Activated CD8-positive, alpha-beta memory T cell treated with anti-CD3 and anti-CD28 coated beads, Interleukin-2, amount 10 ng/mL, durations not matched to agents 7 days and 5 days (primary cell): ENCODE measurements at places on chromosomes 3 and 15. TPM values are rescaled to one million over a fixed set of nuclear protein-coding genes. Genes with fewer than 3 reads are reported as not detected.

Gene PLA2G4E
- not detected for total RNA-seq

Gene SLC7A14
- total RNA-seq = not detected

Gene ITPKA
- total RNA-seq = not detected

Gene REC114
- not detected for total RNA-seq

Gene GOLGA6A
- total RNA-seq = not detected

Gene GPR27
- 2.3 TPM for total RNA-seq

Gene SI
- not detected for total RNA-seq

Gene SEMA3G
- total RNA-seq = 0.28 TPM

Gene SLC28A2
- total RNA-seq = not detected

Gene ZBTB47
- 0.41 TPM for total RNA-seq

Gene CACNA2D3
- not detected for total RNA-seq

Gene PLSCR5
- total RNA-seq = not detected

GRCh38 chr3:48352546-48352945 is 19.1 kb upstream of the SPINK8 start:
- DNase-seq = no peak
- peaks cover 25% of the 10 kb centered on the region for H3K27me3 ChIP-seq
- no peak overlapping the region for H3K27ac ChIP-seq
- H3K4me1 ChIP-seq = no peaks in the 10 kb centered on the region
- H3K36me3 ChIP-seq = no peaks in the 10 kb centered on the region

DNA sequence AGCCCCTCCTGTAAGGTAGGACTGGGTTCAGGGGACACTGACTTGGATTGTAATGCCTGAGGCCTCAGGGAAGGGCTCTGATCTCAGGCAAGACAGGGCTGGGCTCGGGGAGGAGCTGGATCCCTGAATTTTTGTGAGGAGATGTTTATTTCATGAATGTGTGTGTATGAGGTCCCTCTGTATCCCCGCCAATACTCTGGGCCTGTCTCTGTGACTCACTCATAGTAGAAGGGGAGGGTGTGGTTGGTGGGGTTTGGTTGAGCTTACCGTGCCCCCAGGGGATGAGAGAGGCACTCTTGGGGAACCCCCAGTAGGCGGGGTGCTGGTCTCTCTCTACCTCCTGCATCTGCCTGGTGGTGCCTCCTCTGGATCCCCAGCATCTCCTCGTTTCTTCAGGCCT is 28.1 kb downstream of the RPSA start:
- peaks cover 3% of the 10 kb centered on the region for H3K4me1 ChIP-seq
- peak; percentile 53 for DNase-seq
- peaks cover 6% of the 10 kb centered on the region for H3K27me3 ChIP-seq
- H3K4me3 ChIP-seq = no peak overlapping the region
- no peaks in the 10 kb centered on the region for H3K36me3 ChIP-seq

- peaks cover 1% of the 10 kb centered on the region for H3K36me3 ChIP-seq
- no peaks in the 10 kb centered on the region for H3K4me1 ChIP-seq
- peaks cover 6% of the 10 kb centered on the region for H3K27me3 ChIP-seq
- DNase-seq = no peak
Measured at GRCh38 chr15:26890451-26890850, 23.6 kb downstream of the GABRA5 start.

- H3K4me3 ChIP-seq = no peak overlapping the region
- H3K27me3 ChIP-seq = no peaks in the 10 kb centered on the region
- H3K4me1 ChIP-seq = no peaks in the 10 kb centered on the region
- no peaks in the 10 kb centered on the region for H3K36me3 ChIP-seq
- no peak overlapping the region for H3K27ac ChIP-seq
Measured at GRCh38 chr3:110685630-110686029, 386.0 kb upstream of the NECTIN3 start.

DNA sequence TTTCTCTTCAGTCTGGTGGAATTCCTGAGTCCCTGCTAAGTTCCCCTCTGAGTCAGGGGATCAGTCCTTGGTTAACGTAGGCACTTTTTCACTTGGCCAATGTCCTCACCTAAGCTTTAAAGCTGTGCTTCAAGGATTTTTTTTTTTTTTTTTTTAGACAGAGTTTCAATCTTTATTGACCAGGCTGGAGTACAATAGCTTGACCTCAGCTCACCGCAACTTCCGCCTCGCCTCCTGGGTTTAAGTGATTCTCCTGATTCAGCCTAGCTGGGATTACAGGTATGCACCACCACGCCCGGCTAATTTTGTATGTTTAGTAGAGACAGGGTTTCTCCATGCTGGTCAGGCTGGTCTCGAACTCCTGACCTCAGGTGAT is 220.3 kb downstream of the STT3B start:
- peaks cover 15% of the 10 kb centered on the region for H3K27me3 ChIP-seq
- no peak for DNase-seq
- peaks cover 42% of the 10 kb centered on the region for H3K4me1 ChIP-seq
- no peak overlapping the region for H3K27ac ChIP-seq
- peaks cover 7% of the 10 kb centered on the region for H3K36me3 ChIP-seq
- no peak overlapping the region for H3K4me3 ChIP-seq

- H3K4me3 ChIP-seq = no peak overlapping the region
- H3K4me1 ChIP-seq = peaks cover 11% of the 10 kb centered on the region
- H3K36me3 ChIP-seq = no peaks in the 10 kb centered on the region
- no peak for DNase-seq
Measured at GRCh38 chr15:72382146-72382545, 6.3 kb upstream of the HEXA start.

DNA sequence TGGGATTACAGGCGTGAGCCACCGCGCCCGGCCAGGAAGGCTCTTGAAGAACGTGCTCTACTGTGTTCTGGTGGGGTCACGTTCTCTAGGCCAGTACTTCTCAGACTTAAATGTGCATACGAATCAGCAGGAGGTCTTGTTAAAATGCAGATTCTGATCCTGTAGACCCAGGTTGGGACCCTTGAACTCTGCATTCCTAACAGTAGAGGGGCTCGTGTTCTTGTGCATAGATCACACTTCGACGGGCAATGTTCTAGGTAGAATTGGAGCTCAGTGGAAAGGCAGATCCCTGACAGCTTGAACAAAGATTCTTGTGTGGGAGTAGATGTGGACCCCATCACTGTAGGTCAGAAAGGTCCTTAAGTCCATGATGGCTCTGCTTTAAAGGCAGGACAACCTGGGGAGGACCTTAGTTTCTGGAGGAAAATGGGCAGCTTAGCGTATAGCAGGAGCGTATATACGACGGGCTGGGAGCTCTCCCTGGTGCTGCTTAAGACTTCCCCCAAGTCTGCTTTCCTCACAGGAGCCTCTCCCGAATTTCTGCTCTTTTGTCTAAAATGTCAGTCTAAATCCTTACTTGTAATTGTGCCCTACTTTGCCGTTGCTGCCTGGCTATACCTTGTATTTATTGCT is 16.9 kb upstream of the FAM81A start:
- H3K36me3 ChIP-seq = no peaks in the 10 kb centered on the region
- H3K4me1 ChIP-seq = peaks cover 27% of the 10 kb centered on the region
- H3K4me3 ChIP-seq = no peak overlapping the region
- DNase-seq = no peak

DNA sequence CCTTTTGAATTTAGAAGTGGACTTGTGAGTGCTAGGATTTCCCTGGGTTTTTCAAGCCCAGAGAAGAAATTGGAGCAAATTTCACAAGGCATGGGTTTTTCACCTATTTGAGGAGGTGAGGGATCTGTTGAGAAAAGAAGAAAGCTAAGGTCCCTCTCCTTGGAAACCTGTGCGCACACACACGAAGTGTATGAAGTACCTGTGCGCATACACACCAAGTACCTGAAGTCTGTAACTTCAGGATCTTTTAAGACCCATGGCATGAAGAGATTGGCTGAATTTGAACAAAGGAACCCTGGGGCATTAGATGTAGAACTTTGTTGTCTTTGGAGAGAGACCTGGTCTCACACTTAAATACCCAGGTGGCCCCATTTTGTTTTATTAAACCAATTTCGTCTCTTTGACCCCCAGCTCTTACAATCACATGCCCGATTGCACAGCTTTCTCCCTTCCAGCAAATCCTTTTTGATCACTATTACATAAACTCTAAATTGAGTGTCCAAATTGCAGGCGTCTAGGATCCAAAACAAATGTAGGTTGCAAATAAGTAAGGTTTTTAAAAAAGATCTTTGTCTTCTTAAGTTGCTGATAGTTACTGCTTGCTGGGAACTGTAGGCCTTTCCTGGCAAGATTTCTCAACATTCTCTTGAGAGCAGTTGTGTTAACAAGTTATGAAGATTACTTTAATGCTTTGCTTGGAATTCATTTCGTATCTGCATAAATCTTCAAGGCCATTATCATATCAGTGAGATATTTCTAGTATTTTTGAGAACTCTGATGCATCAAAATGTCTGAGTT is 64.3 kb downstream of the CMTM8 start:
- no peaks in the 10 kb centered on the region for H3K27me3 ChIP-seq
- H3K27ac ChIP-seq = peak overlapping the region; percentile 86
- peaks cover 23% of the 10 kb centered on the region for H3K4me1 ChIP-seq
- H3K36me3 ChIP-seq = no peaks in the 10 kb centered on the region
- peak overlapping the region; percentile 58 for H3K4me3 ChIP-seq

GRCh38 chr15:80059786-80060355 is 395 bp downstream of the ZFAND6 start:
- peak overlapping the region; percentile 82 for H3K4me3 ChIP-seq
- H3K4me1 ChIP-seq = peaks cover 55% of the 10 kb centered on the region
- peaks cover 3% of the 10 kb centered on the region for H3K27me3 ChIP-seq
- DNase-seq = no peak
- H3K27ac ChIP-seq = peak overlapping the region; percentile 92

GRCh38 chr3:330494-331115 is 134.0 kb downstream of the CHL1 start:
- H3K27ac ChIP-seq = no peak overlapping the region
- H3K27me3 ChIP-seq = no peaks in the 10 kb centered on the region
- no peak for DNase-seq
- H3K36me3 ChIP-seq = no peaks in the 10 kb centered on the region
- no peaks in the 10 kb centered on the region for H3K4me1 ChIP-seq
- H3K4me3 ChIP-seq = no peak overlapping the region

- H3K36me3 ChIP-seq = peaks cover 28% of the 10 kb centered on the region
- H3K27me3 ChIP-seq = no peaks in the 10 kb centered on the region
- no peak for DNase-seq
- no peak overlapping the region for H3K27ac ChIP-seq
- H3K4me3 ChIP-seq = no peak overlapping the region
Measured at GRCh38 chr15:76289582-76289981, 21.7 kb downstream of the ETFA start.

DNA sequence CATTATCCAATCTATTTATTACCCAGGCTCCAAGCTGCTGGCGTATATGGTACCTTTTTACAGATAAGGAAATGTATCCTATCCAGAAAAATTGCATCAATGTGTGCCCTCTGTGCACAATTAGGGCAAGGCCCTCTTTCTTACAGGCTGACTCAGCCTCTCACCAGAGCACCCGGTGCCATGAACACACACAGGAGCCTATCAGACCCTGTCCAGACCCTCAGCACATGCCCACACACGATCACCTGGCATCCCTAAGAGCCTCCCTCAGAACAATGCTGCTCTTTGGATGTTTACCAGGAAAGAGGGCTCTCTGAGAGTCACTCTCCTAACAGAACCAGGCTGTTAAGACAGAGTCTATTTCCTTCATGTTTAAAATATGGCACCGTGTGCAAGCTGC is 460.0 kb upstream of the TBL1XR1 start:
- no peak overlapping the region for H3K27ac ChIP-seq
- H3K4me3 ChIP-seq = no peak overlapping the region
- no peaks in the 10 kb centered on the region for H3K27me3 ChIP-seq

- peaks cover 70% of the 10 kb centered on the region for H3K4me1 ChIP-seq
- H3K4me3 ChIP-seq = peak within 1 kb of the TSS; percentile 88
- H3K27ac ChIP-seq = peak within 1 kb of the TSS; percentile 98
- H3K36me3 ChIP-seq = peaks cover 39% of the 10 kb centered on the region
- H3K27me3 ChIP-seq = no peaks in the 10 kb centered on the region
Measured at GRCh38 chr3:15797642-15798303, at the start of gene ANKRD28. Gene ANKRD28 (minus strand): TSS chr3:15797979. CDS start chr3:15796521, 1,458 bp downstream.
